Epithelial cell of proximal tubule (primary cell): ENCODE measurements at places on chromosomes 4 and X. TPM values are rescaled to one million over a fixed set of nuclear protein-coding genes. Genes with fewer than 3 reads are reported as not detected.
A peak's percentile ranks its signal among the peaks of the same experiment; 100 is the strongest.

GRCh38 chr4:174260099-174260498 is 23.4 kb downstream of the FBXO8 start:
- peak; percentile 73 for DNase-seq

GRCh38 chrX:113522814-113523213 is 682.2 kb upstream of the AMOT start:
- DNase-seq = no peak

DNA sequence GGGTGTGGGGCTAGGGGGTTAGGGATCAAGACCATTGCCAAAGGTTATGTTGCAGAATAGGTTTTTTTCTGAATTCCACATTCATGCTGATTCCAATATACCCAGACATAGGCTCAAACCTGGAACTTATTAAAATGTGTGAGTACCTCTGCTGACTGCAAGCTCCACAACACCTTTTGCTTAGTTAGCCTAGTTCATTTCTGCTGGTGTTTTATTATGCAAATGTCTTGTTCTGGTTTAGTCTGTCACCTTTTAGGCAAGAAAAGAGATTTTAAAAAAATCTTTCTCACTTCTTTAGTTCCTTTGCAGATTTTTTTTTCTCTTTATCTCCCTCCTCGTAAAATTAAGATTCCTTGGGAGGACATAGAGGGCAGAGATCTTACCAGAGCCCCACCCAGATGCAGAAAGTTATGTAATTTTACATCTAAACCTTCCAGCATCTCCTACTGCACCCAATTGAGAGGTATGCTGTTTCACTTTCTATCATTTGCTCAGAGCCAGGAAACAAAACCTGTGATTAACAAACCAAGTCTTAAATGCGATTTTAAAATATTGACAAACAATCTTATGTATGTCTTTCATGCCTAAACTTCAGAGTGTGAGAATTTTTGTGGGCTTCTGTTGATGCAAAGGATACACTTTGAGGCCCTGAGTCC is 190.7 kb upstream of the CLNK start:
- no peak for DNase-seq

DNA sequence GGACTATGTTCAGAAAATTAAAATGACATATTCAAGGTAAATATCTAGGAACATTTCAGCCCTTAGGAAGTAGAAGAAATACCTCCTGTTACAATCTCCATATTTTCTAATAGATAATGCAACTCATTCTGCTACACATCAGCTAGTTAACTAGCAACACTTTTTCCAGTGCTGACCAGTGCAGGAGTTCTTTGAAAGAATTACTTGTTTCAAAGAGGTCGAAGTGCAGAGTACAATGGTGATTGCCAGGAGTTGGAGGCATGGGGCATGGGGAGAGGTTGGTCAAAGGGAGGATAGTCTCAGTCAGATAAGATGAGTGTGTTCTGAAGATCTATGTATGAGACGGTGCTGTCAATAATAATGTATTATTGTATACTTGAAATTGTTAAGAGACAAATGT is 53.1 kb downstream of the MTNR1A start:
- DNase-seq = no peak

Gene MAGEC3
- not detected in 2 replicates for total RNA-seq

DNA sequence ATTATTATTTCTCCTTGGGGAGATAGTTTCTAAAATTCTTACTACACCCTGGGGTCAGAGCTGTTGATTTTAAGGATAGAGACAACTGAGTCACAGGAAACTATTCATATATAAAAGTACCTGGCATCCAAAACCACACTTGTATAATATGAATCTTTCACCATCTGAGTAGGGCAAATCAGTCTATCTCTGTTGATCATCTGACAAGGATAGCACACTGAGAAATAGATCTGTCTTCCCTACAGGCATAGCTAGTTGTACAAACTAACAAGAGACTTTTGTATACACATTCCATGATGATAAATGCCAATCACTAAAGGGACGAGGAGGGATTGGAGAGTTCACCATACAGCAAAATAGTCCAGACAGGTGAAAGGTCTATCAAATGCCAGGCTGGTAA is 30.0 kb downstream of the PKD2 start:
- DNase-seq = no peak

Gene GAGE1
- not detected in 2 replicates for total RNA-seq

DNA sequence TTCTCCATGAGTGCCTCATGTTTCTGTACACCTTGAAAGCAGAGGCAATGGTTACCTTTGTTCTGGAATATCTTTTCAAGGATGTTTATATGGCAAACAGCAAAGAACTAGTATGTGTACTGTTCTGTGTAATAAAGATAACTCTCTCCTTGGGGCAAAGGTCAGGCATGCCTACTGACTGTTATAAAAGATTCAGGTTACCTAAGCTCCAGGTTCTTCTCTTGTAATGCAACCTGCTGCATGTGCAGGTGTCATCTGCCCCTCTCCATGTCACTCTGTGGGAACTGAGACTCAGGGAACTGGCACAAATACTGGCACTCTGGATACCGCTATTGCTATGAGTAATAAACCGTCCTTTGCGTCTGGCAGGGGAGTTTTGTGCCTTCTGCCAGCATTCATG is 5.4 kb upstream of the TRPC3 start:
- no peak for DNase-seq

DNA sequence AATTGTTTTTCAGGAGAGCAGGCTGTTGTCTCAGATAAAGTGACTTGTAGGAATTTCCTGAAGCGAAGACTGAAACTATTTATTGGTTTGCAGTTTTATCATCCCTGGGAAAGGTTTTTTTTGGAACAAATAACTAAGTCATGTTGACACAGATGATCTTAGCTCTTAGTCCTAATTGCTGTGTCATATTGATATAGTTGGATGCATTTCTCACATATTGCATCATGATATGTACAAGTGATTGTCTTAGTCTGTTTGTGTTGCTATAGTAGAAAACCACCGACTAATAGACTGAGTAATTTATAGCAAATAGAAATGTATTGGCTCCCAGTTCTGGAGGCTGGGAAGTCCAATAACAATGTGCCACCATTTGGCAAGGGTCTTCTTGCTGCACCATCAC is 397.5 kb upstream of the PPP1R2C start:
- DNase-seq = no peak

DNA sequence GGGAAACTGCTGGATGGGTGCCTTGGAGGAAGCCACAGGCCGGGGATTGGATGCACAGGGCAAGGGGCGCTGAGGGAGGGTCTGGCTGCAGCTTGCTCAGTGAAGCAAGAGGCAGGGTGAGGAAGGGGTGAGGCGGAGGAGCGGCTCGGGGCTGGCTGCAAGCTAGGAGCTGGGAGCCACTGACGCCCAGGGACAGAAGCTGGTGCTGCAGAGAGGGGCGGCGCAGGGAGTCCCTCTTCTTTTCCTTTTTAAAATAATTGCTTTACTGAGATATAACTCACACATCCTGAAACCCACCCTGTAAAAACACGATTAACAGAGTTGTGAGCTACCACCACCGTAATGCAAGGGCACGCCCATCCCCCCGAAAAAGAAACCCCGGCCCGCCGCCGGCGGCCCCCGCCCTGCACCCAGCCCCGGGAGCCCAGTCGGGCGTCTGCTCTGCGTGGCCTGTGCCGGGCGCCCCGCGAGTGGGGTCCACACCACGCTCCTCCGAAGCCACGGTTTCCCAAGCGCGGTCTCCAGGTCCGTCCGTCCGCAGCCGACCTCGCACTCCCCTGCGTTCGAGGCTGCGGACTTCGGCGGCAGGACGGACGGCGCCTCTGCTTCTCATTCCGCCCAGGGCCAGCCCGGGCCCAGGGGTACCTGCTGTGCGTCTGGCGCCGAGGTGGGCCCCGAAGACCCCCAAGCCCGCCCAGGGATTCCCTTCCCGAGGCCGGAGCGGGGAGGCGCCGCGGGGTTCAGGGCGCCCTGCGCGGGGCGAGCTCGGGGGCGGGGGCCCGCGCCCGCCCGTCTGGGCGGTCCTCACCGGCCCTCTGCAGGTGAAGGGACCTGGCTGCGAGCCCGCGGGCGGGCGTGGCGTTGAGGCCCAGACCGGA is 866 bp upstream of the UVSSA start:
- no peak for DNase-seq

DNA sequence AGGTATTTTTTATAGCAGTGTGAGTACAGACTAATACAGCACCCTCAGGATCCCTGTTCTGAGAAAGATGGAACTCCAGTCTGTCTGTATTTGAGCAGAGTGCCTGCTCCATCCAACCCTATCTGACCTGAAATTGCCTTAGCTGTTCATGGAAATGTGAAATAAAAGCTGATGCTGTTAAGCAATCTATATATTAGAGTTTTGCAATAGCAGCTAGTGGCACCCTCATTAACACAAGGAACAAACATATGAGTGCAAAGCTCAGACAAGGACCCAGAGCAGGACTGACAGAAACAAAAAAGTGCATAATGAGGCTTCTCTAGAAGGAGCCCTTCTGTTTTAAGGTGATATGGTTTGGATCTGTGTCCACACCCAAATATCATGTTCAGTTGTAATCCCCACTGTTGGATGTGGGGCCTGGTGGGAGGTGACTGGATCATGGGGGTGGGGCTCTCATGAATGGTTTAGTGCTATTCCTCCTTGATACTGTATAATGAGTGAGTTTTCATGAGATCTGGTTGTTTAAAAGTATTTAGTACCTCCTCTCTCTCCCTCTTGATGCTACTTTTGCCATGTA is 272.9 kb upstream of the KLF3 start:
- DNase-seq = no peak

DNA sequence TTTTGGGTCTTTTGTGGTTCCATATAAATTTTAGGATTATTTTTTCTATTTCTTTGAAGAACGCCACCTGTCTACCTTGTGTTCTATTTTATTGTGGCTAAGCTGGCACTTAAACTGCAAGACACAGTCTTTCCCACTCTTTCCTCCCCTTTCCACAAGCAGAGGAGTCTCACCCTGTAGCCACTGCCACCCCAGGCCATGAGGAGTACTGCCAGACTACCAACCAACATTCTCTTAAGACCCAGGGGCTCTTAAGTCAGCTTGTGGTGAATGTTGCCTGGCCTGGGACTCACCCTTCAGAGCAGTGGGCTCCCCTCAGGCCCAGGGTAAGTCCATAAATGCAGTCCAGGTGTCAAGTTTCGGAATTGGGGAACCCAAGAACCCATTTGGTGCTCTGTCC is 58.0 kb upstream of the FMR1 start:
- no peak for DNase-seq

DNA sequence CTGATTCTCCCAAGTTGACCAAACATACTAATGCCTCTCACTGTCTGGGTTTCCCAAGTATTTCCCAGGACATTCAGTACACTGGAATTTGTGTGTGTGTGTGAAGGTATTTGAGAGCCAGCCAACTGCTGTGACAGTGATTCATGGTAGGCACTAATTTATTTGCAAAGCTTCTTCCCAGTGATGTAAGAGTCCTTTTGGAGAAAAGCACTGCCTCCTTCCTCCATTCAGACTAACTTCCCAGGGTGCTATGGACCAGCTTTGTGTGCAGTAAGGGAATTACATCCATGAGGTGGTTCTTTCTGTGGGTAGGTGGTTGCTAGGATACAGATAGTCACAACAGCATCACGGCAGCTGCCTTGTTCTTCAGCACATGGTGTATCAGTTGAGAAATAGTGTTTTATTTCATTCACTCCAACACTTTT is 8.7 kb downstream of the EGF start:
- peak; percentile 96 for DNase-seq

- DNase-seq = no peak
These were observed 1.9 kb downstream of the ARHGAP6 start for GRCh38 chrX:11663875-11664210.

Gene LONRF3
- 2.8 and 6.6 TPM in 2 replicates for total RNA-seq

GRCh38 chrX:46260499-46260898 is 284.7 kb downstream of the ZNF674 start:
- DNase-seq = no peak

DNA sequence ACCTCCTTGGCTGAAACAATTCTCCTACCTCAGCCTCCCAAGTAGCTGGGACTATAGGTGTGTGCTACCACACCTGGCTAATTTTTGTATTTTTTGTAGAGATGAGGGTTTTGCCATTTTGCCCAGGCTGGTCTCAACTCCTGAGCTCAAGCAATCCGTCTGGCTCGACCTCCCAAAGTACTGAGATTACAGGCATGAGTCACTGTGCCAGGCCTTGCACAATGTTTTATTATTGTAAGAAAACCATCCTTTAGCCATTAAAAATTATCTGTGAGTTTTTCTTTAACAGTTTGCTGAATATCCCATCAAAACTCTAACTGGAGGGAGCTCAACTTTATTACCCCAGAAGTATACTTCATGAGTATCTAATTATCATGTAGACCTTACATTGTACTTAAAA is 900.3 kb downstream of the PCDH7 start:
- no peak for DNase-seq

- DNase-seq = no peak
These were observed 89.0 kb downstream of the KDR start for GRCh38 chr4:55036405-55036804.

Gene AKAP4
- total RNA-seq = not detected in 2 replicates

DNA sequence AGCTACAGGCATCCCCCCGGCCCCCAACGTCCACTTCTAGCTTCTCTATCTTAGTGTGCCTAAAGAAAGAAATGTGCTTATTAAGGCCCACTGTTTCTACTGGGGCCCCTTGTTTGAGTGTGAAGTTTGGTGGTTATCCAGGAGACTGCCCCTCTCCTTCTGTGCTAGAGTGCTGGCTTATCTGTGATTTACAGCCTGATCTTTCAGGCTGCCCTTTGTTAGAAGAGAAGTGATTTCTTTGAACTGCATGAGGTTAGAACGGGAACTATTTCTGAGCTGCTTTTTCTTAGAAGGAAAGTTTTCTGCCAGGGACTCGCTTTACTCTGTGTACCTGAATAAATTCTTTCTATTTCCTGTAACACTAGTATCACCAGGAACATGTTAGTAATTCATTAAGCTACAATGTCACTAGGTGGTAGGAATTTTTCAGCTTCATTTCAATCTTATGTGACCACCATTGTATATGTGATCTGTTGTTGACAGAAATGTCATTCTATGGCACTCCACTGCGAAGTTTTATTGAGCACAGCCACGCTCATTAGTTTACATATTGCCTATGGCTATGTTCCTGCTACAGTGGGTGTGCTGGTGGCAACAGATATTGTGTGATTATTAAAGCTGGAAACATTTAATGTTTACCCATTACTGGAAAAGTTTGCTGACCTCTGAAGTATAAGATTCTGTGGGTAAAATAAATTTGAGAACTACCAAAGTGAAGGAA is 193.8 kb upstream of the CXorf51B start:
- DNase-seq = no peak
